ENCODE measurements at places on chromosomes 4 and X.

- no peak for DNase-seq
These were observed 53.5 kb downstream of the TMEM131L start for GRCh38 chr4:153519687-153520086.

GRCh38 chr4:79044141-79044659 is 105.0 kb upstream of the PAQR3 start:
- DNase-seq, result no peak

DNA sequence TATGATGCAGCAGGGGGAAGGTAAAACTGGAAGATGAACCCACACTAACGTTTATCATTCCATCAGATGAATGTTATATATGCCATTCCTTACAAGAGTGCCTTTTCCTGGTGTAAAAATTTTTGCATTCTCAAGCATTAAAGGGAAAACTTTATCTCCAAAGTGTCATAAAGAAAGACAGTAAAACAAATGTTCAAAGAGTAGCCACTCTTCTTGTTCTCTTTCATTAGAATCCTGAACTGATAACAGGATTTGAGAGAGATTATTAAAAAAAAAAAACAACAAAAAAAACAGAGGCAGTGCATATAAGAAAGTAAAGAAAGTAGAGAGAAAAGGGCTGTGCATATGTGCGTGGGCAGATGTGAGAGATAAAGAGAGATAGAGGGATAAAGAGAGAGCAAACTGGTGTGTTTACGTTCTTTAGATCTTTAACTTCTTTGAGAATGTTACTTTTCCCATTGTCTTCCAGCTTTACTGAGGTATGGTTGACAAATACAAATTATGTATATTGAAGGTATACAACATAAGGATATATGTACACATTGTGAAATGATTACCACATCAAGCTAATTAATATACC is 275.4 kb downstream of the HS3ST1 start:
- DNase-seq, result no peak

- DNase-seq, result no peak
These were observed 2.9 kb downstream of the CLOCK start for GRCh38 chr4:55543858-55544257.

DNA sequence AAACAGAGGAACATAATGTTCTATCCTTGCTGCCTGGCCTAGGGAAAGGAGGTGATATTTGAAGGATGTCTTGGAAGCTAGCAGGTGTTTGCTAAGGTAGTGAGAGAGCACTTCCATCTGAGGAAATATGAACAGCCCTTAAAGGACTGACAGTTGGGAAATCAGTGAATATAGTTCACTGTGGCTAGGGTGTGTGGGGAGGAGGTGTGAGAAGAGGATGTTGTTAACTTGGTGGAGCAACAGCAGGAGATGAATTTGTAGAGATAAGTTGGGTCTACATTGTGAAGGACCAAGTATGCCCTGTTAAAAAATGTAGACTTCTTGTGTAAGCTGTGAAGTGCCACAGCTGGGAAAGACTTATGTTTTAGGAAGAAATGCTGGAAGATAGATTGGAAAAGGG is 25.5 kb downstream of the TBC1D19 start:
- no peak for DNase-seq

DNA sequence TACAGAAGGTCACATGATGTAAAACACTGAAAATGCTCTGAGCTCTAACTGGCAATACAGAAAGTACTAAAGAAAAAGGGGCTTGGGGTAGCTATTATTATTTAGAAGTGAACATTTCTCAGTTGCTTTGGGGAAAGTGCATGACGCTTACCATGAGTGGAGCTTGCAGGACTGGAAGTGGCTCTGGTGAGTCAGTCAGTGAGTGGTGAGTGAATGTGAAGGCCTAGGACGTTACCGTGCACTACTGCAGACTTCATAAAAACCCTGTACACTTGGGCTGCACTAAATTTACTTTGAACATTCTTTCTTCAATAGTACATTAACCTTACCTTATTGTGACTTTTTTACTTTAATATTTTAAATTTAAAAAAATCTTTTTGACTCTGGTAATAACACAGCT is 89.3 kb upstream of the ENPP6 start:
- no peak for DNase-seq

- DNase-seq, result no peak
These were observed 106.8 kb upstream of the NKX1-1 start for GRCh38 chr4:1512738-1513660.
